ENCODE measurements at places on chromosomes 5 and 9. TPM values are rescaled to one million over a fixed set of nuclear protein-coding genes. Genes with fewer than 3 reads are reported as not detected.

GRCh38 chr9:100170556-100170955 is 71.5 kb downstream of the INVS start:
- H3K27ac ChIP-seq = no peak overlapping the region
- peaks cover 3% of the 10 kb centered on the region for H3K4me1 ChIP-seq
- H3K4me3 ChIP-seq = no peak overlapping the region
- DNase-seq = no peak
- H3K36me3 ChIP-seq = peaks cover 37% of the 10 kb centered on the region

- no peak for DNase-seq
- H3K4me3 ChIP-seq = no peak overlapping the region
- H3K36me3 ChIP-seq = peaks cover 4% of the 10 kb centered on the region
- H3K27ac ChIP-seq = no peak overlapping the region
- H3K27me3 ChIP-seq = no peaks in the 10 kb centered on the region
Observed at GRCh38 chr5:123868881-123869280, 356.9 kb downstream of the CSNK1G3 start.

DNA sequence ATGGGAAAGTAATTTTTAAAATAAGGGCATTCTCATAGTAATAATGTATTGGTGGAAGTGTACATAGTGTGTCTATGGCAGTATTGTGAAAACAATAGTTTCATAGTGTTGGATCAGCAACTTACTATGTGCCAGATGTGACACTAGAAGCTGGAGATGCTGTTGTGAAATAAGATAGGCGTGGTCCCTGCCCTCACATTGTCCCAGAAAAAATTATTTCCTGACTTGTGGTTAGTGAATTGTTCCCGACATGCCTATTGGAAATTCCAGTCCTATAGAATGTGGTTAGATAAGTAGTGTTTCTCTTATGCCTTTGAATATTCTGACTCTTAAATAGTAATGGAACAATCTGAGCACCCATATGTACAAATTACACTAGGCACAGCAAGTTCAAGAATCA is 55.3 kb upstream of the MTAP start:
- DNase-seq = no peak
- no peak overlapping the region for H3K4me3 ChIP-seq
- H3K36me3 ChIP-seq = no peaks in the 10 kb centered on the region
- no peak overlapping the region for H3K27ac ChIP-seq

The WNK2 gene
- total RNA-seq = 66.0 TPM

DNA sequence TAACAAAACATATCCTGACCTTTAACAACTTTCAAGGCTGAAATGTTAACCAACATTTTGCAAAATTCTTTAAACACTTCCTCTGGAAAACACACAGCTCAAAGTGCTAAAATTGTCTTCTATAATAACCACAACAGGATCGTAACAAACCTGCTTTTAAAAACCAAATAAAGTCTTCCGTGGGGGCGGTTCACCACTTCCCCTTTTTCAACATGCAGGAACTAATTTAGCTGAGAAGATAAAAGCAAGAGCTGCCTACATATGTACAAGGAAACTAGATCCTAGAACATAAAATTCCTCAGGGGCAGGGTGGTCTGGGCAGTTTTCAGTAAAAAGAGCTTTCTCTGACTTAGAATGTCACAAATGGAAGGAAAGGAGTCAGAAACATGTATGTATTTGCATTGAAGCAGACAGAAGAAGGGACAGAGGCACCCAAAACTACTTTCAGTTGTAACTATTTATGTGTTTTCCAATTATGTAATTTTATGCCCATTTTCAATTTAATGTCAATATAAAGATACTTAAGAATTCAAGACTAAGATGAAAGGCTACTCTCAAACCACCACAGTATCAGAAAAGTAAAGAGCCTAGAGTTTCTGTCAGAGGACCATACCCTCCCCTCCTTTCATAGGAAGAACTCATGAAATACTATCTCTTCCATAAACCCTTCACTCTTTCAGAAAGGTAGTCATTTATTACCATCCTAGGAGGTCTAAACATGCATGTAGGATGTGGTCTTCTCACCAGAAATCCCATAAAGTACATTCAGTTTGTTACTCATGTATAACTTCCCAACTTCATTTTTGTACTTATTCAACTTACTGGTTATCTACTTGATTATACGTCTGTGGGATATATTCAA is 185.9 kb upstream of the RASA1 start:
- no peaks in the 10 kb centered on the region for H3K36me3 ChIP-seq
- no peak for DNase-seq
- no peaks in the 10 kb centered on the region for H3K4me1 ChIP-seq
- H3K27me3 ChIP-seq = no peaks in the 10 kb centered on the region
- no peak overlapping the region for H3K4me3 ChIP-seq

GRCh38 chr5:124193371-124193789 is 553.1 kb downstream of the ZNF608 start:
- no peaks in the 10 kb centered on the region for H3K36me3 ChIP-seq
- H3K4me1 ChIP-seq = peaks cover 38% of the 10 kb centered on the region
- DNase-seq = no peak
- no peak overlapping the region for H3K4me3 ChIP-seq
- H3K27me3 ChIP-seq = no peaks in the 10 kb centered on the region

DNA sequence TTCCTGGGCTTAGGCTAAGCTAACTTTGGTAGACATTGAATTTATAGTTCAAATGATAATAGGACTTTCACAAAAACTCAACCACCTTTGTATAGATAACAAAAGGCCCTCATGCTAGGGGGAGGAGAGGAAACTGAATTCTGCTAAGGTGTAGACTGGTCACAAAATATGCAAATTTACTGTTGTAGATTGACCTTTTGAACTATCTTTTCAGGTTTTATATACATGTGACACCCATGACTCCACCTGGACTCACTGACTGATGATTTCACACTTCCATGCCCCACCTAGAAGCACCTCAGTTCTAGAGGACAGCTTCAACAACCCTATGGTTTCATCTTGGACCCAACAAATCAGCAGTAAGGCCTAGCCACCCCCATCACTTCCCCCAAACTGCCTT is 165.7 kb downstream of the CEMIP2 start:
- H3K4me3 ChIP-seq = no peak overlapping the region
- no peak for DNase-seq
- H3K27ac ChIP-seq = no peak overlapping the region
- no peaks in the 10 kb centered on the region for H3K4me1 ChIP-seq
- H3K36me3 ChIP-seq = no peaks in the 10 kb centered on the region

The SPINK13 gene
- total RNA-seq = not detected

DNA sequence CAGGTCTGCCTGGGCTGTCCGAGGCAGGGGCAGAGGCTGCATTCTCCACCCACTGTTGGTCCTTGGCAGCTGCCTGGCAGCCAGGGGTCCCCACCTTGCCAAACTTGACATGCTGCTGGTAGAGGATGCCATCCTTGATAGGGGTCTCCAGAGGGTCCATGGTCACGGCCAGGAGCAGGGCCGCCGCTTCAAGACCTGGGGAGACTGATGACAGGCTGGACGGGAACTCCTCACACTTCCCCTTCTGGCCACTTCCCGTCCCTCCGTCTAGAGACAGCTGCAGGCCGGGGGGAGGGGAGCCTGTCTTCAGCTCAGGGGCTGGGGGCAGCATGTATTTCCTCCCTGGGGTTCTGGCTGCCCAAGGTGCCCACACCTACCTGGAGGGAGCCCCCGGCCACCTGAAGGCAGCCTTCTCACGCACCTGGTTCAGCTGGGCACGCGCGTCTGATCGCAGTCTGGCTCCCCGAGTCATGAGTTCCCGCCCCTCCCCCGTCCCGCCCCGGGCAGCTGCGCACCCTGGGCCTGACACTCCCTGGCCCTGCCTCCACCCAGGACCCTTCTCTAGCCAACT is at the start of gene DOK3:
TSS of gene DOK3 (minus strand) at position 446 of the 571 bp plus-strand sequence. CDS start at position 160, 286 bp downstream.
- H3K27me3 ChIP-seq = no peaks in the 10 kb centered on the region
- H3K4me3 ChIP-seq = no peak within 1 kb of the TSS
- H3K4me1 ChIP-seq = no peaks in the 10 kb centered on the region
- no peak for DNase-seq
- H3K27ac ChIP-seq = no peak within 1 kb of the TSS

- DNase-seq = no peak
- peaks cover 16% of the 10 kb centered on the region for H3K4me1 ChIP-seq
- H3K4me3 ChIP-seq = no peak overlapping the region
- no peaks in the 10 kb centered on the region for H3K27me3 ChIP-seq
Observed at GRCh38 chr9:89610391-89610925, 5.6 kb downstream of the GADD45G start.

The ELAVL2 gene
- total RNA-seq = 1.4 TPM

DNA sequence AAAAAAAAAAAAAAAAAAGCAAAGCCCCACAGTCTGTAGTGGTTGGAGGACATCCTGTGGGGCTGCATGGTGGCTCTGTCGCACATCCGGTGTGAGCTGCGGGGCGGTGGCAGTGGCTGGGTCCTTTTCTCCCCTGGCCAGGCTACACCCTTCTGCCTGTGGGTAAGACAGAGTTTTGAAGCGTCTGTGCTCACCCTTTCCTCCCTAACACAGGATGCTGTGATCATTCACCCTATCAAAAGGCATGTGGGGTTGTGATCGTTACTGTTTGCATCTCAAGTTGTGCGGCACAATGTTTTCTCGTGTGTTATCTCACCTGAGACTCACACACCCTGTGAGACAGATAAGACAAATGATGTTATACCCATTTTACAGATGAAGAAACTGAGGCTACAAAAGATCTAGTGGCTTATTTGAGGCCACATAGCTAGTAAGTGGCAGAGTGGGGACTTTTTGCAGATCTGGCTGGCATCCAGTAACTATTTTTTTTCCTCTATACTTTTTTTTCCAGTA is 17.5 kb downstream of the IRF1 start:
- no peak overlapping the region for H3K4me3 ChIP-seq
- no peak overlapping the region for H3K27ac ChIP-seq
- peaks cover 28% of the 10 kb centered on the region for H3K4me1 ChIP-seq
- H3K36me3 ChIP-seq = peaks cover 10% of the 10 kb centered on the region
- no peaks in the 10 kb centered on the region for H3K27me3 ChIP-seq

GRCh38 chr5:116616876-116617275 is 42.3 kb upstream of the SEMA6A start:
- H3K4me1 ChIP-seq = peaks cover 10% of the 10 kb centered on the region
- H3K27me3 ChIP-seq = no peaks in the 10 kb centered on the region
- H3K4me3 ChIP-seq = no peak overlapping the region
- no peak for DNase-seq
- no peak overlapping the region for H3K27ac ChIP-seq

GRCh38 chr9:130824079-130824478 is 11.0 kb upstream of the ABL1 start:
- peaks cover 50% of the 10 kb centered on the region for H3K4me1 ChIP-seq
- no peaks in the 10 kb centered on the region for H3K27me3 ChIP-seq
- H3K4me3 ChIP-seq = peak overlapping the region; percentile 2

The RLN1 gene
- total RNA-seq = 0.80 TPM

DNA sequence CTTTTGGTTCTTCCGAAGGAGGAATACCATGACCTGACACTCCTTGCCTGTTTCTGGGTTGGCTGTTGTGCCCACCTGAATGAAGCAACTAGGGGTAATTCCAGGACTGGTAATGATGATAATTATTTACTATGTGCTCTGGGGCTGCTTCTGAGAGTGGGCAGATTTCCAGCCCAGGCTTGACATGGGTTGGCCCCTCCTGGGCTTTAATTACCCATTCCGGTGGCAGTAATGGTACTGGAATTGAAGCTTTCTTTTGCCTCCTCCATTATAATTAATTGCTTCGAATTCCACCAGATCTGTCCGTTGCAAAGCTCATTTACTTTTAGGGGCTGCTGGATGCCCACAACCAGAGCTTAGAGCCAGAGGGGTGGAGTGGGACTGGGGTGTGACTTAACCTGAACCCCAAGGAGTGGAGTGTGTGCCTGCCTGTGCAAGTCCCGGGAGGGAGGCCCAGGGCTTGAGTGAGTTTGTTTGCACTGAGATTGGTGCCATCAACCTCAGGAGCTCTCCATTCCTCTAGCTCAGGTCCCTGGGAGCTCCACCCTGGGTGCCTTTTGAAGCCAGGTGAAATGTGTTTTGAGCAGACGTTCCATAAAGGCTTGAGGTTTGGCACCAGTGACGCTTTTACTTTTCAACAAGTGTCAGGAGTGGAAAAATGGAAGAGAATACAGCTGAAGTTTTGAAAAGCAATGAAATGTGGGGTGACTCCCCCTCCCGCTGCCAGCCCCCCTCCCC is 214.6 kb downstream of the PDZD2 start:
- peaks cover 12% of the 10 kb centered on the region for H3K36me3 ChIP-seq
- no peak for DNase-seq
- H3K27ac ChIP-seq = peak overlapping the region; percentile 96
- no peaks in the 10 kb centered on the region for H3K27me3 ChIP-seq
- peaks cover 35% of the 10 kb centered on the region for H3K4me1 ChIP-seq
- peak overlapping the region; percentile 84 for H3K4me3 ChIP-seq

DNA sequence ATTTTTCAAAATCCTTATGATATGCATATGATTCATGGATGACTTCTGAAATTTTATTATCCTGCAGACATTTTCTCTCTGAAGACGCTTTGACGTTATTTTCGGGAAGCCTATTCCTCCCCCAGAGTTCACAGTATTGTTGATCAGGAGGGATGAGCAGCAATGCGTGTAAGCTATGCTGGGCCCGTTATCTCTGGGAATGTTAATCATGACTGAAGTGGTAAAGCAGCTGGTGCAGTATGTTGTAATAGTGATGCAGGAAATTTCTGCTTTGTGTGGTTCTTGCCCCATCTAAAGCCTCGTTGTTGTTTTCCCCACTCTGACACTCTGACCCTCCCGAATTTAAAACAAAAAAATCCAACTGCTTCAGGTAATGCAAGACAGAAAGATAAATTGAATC is 1797.8 kb upstream of the WWC1 start:
- no peak for DNase-seq
- H3K4me1 ChIP-seq = peaks cover 19% of the 10 kb centered on the region
- no peak overlapping the region for H3K4me3 ChIP-seq
- no peaks in the 10 kb centered on the region for H3K27me3 ChIP-seq
- H3K27ac ChIP-seq = no peak overlapping the region
